ENCODE measurements at places on chromosomes 1 and 21.

DNA sequence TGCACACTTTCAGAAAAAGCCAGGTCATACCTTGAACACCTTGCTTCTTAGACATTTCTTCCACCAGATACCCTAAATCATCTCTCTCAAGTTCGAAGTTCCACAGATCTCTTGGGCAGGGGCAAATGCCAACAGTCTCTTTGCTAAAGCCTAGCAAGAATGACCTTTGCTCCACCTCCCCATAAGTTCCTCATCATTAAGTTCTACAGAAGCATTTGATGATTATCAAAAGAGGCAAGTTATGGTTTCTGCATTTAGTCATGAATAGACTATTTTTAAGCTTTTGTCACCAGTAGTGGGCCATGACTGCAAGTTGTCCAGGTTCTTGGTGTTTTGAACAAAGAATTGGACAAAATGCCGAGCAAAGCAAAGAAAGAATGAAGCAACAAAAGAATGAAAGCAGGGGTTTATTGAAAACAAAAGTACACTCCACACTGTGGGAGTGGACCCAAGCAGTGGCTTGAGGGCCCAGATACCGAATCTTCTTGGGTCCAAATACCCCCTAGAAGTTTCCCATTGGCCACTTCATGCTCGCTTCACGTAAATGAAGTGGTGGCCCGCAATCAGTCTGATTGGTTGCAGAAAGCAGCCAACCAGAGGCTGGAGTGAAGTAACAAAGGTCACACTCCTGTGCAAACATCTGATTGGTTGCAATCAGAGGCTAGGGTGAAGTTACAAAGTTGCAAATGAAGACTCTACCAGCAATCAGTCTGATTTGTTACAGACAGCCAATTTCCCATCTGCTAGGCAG, 9.8 kb upstream of the EGLN1 start:
- DNase-seq: no peak

- DNase-seq: no peak
Measured at GRCh38 chr1:18805925-18806849, 53.3 kb downstream of the TAS1R2 start.

- no peak for DNase-seq
Measured at GRCh38 chr1:55926906-55927471, 652.4 kb downstream of the PLPP3 start.

DNA sequence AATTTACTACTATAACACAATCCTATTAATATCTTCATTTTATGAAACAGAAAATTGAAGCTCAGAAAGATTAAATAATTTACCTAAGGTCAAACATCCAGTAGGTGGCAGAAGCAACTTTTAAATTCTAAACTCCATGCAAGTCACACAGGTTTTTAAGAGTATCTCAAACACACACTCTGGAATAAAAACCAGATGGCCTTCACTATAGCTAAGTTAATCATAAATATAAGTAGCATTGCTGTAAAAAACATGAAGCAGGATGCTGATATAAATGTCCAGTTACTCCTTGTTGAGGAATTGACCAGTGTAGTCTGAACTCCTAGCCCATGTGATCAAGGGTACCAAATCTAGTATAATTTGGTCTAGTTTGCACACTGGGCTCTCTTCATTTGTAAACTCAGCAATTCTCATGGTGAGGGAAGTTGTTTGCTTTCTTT, 9.4 kb upstream of the FMO3 start:
- DNase-seq: no peak

DNA sequence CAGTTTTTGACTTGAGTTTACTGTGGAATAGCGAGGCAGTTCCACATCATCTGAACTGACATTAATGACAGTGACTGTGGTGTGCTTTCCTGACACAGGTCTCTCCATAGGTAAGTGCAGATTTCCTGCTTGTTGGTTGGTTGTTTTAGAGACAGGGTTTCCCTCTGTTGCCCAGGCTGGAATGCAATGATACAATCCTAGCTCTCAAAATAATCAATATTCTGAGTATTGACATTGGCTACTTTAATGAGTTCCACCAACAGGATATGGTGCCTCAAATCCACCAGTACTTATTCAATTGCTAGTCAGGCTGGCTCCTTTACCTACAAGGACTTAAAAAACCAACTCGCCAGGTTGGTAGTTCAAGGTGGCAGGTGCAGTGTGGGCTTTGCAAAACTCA, 63.8 kb downstream of the CLSTN1 start:
- no peak for DNase-seq

- DNase-seq: no peak
Measured at GRCh38 chr1:97505816-97506215, 415.0 kb downstream of the DPYD start.

DNA sequence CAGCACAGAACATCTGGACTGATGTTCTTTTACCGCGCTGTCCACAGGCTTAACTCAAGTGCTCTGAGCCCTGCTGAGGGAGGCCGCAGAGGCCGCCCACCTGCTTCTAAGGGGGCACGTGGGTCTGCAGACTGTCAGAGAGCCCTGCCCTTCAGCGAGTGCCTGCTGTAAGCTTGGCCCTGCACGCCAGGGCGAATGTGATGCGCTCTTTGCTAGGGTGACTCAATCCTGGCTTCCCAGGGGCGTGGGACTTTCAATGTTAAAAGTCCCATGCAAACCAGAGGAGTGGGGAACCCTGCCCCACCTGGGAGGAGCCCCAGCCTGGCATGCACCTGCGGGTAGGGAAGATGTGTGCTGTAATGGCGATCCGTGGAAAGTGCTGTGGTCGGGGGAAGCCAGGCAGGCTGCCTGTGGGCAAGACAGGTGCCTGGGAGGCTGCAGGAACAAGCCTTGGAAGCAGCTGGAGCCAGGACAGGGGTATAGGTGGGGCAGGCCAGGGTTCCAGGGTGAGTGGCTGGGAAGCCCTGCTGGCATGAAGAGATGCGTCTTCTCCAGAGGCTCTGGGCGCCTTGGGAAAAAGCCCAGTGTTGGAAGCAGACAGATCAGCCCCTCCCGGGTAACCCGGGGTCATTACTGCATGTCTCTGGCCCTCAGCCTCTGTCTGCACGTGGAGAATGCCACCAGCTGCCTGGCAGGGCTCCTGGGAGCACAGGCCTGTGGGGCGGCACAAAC, 594 bp upstream of the PANK4 start:
- no peak for DNase-seq

GRCh38 chr1:212611000-212611948, 2.7 kb downstream of the ATF3 start:
- no peak for DNase-seq

DNA sequence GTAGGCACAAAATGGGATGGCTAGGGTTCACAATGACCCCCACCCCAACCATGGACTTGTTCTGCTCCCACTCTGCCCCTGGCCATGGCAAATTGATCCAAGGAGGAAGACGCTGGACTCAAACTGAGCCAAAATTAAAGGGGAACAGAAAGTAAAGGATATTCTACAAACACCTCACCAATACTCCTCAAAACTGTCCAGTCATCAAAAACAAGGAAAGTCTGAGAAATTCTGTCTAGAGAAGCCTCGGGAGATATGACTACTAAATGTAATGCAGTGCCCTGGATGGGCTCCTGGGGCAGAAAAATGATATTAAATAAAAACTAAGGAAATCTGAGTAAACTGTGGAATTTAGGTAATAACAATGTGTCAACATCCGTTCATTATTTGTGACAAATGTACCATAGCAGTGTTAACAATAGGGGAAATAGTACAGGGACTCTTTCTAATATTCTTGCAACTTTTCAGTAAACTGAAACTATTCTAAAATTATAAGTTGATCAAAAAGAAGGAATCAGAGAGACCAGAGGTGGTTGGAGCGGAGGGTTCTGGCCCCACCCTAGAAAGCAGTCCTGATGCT, 45.0 kb downstream of the MIS18A start:
- DNase-seq: no peak

DNA sequence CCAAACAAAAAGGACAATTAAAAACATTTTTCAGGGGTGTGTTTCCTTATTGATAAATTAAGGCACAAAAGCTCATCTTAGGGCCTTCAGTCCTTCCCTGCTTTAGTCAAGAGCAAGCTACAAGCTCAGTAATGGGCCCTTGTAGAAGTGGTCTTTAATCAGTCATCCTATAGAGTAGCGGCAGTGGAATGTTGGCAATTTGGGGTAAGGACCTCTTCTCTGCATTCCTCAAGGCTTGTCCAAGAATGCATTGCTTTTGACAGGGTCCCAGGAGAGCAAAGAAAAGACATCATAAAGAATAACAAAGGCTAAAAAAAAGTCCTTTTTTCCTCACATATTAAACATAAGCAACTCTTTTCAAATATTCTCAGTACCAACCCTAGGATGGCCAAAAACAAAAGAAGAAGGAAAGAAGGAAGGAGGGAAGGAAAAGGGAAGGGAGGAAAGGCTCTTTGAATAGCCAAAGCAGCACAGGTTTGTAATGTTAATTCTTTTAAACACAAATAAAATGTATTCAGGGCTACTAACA, 27.3 kb upstream of the CAMK1G start:
- no peak for DNase-seq

GRCh38 chr1:169574336-169574735, 11.9 kb downstream of the F5 start:
- DNase-seq: no peak

DNA sequence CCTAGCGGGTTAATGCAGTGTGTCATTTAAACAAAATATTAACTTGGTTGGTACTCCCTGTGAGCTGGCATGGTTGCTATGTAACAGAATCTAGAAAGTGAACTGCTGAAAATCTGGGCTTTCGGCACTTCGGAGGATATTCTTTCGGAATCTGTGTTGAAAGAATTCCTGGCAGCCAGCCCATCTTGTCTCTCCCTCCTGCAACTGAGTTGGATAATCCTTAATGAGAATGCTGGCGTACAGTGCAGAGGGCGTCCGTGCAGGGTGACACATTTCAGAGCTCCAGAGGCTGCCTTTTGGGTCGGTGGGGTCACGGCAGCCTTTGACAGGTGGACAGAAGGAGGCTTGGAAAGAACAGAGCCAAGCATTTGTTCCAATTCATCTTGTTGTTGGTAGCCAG, 3.7 kb downstream of the KAZN start:
- no peak for DNase-seq

DNA sequence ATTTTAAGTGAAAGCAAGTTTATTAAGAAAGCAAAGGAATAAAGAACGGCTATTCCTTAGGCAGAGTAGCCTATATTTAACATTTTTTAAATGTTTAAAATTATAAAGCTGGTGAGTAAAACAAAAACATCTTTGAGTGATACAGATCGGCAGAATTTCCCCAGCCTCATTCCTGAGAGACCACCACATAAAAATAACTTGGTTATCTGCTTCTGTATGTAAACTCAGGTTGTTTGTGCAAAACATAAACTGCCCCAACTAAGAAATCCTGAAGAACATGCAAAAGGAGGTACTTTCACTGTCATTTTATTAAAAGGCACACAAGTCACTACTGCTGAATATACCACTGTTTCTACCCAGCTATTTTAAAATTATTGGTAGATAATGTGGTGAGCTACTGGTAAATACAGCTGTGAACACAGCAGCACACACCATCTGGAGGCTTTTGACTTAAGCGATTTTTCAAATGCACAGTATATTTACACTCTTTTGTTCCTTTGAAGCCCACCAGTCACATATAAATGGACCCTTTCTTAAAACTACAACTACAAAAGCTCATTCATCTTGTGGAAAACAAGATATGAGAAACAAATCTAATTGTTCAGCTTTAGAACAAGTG, 119.3 kb downstream of the RERE start:
- DNase-seq: no peak

Measured in NCI-H1417 treated with DMSO at 0.1 percent for 48 hours (cell line).